ENCODE measurements at places on chromosomes 11 and 22. TPM values are rescaled to one million over a fixed set of nuclear protein-coding genes. Genes with fewer than 3 reads are reported as not detected.

The FADS2 gene
- 213 TPM for total RNA-seq

The PLAAT5 gene
- total RNA-seq = 25.7 TPM

The CEND1 gene
- 1.6 TPM for total RNA-seq

The RELT gene
- total RNA-seq = 10.3 TPM

The KRTAP5-11 gene
- not detected for total RNA-seq

The NRXN2 gene
- total RNA-seq = 0.46 TPM

The TEX54 gene
- not detected for total RNA-seq

The NDUFS8 gene
- total RNA-seq = 247 TPM

The CCDC34 gene
- total RNA-seq = 6.7 TPM

The TBX10 gene
- total RNA-seq = not detected

The ARHGAP42 gene
- 12.8 TPM for total RNA-seq

The CALCA gene
- total RNA-seq = 4.1 TPM

The SYNGR1 gene
- total RNA-seq = 38.3 TPM

The UPK3A gene
- total RNA-seq = 12.6 TPM

The NXPE1 gene
- total RNA-seq = 3.0 TPM

The RIBC2 gene
- 7.4 TPM for total RNA-seq

The LUZP2 gene
- total RNA-seq = 4.1 TPM

The MPEG1 gene
- 8.2 TPM for total RNA-seq

The CASP4 gene
- 49.8 TPM for total RNA-seq

The C22orf31 gene
- total RNA-seq = 1.4 TPM

The NXF1 gene
- 75.6 TPM for total RNA-seq

The GDPD4 gene
- total RNA-seq = not detected

The TCN1 gene
- 8.1 TPM for total RNA-seq

The NCF4 gene
- total RNA-seq = 0.91 TPM

The AAMDC gene
- 27.0 TPM for total RNA-seq

All from prostate gland (tissue), 2 donors.